AG04450 (cell line): ENCODE measurements at places on chromosomes 12 and 14.
A peak's percentile ranks its signal among the peaks of the same experiment; 100 is the strongest.

- no peak for DNase-seq
Observed at GRCh38 chr14:35416108-35416750, 11.7 kb upstream of the NFKBIA start.

DNA sequence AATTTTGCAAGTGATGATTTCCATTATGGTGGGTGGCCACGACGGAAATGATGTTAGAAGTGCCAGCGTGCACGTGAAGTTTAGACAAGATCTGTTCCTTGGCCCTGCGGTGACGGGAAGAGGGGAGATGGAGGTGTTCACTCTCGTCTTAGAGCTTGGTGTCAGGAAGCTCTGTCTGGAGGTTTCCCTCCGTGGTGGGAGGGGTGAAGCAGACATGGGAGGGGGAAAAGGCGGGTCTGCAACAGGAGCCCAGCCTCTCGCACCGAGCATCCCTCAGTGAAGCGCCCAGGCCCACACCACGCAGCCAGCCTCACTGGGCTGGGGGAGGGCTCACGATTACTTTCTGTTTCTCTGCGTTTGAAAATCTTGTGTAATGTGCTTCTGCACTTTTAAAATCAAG, 26.3 kb downstream of the EML1 start:
- no peak for DNase-seq

DNA sequence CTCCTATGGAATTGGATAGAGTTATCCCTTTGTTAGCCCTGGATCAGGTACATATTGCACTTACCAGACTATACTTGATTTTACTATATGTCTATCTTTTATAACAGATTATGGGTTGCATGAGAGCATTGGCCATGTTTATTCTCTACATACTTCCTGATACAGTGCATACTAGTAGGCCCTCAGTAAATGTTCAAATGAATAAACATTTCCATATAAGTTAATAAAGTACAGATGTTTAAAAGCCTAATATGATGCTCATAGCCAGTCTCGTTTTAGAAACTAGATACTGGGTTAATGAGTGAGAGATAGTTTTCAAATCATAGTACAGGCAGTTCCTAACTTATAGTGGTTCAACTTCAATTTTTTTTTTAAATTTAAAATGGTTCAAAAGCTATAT, 39.5 kb upstream of the TOMM20L start:
- peak; percentile 11 for DNase-seq

DNA sequence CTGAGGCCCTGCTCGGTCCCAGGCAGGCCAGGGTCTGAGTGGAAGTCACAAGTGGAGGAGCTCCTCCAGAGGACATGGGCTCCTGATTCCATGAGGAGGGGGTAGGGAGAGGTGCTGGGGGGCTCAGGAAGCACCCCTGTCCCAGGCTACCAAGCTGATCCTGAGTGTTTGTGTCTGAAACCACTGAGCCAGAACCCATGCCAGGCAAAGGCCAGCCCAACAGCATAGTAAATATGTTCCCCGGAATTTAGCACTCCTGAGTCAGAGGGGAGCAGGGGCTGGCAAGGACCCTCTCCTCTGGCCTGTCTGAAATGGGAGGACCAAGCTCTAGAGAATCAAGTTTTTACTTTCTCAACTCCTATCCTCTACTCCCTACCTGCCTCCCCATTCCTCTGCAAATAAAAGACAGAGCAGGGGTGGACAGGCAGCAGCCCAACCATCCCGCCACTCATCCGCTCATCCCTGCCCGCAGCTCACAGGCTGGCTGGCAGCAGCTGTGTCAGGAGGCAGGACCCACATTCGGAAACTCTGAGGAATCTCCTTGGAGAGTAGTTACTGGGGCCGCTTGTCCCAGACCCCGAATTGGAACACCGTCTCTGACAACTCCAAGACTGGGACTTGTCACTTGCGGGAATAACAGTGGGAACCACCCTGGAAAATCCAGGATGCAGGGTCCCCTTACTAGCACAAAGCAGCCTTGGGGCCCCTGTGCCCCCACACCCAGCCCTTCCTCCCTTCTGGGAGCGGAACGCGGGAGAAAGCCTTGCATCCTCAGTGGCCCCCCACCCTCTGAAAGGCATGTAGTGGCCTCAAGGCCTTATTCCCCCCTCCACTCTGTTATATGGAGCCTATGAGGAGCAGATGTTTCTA, 102.5 kb downstream of the ZFP36L1 start:
- DNase-seq, result no peak

- no peak for DNase-seq
Observed at GRCh38 chr14:71232506-71232905, 325.2 kb downstream of the PCNX1 start.

DNA sequence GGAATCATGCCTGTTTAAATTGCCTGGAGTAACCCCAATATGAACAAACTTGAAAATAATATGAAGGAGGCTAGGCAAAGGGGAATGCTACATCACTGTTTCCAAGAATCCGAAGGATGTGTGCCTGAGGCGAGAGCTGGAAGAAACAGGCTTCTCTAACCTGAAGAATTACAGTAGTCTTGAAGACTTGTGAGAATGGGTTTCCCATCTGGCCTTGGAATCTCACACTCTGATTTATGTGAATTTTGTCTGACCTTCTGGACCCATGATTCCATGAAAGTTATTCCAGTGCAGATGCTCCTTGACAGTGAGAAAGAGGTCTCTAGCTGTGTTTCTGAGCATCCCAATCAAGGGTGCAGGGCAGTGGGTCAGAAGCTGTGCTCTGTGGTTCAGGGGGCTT, 122.1 kb upstream of the PARP11 start:
- no peak for DNase-seq

- no peak for DNase-seq
Observed at GRCh38 chr12:125329239-125330102, 264.2 kb downstream of the AACS start.

DNA sequence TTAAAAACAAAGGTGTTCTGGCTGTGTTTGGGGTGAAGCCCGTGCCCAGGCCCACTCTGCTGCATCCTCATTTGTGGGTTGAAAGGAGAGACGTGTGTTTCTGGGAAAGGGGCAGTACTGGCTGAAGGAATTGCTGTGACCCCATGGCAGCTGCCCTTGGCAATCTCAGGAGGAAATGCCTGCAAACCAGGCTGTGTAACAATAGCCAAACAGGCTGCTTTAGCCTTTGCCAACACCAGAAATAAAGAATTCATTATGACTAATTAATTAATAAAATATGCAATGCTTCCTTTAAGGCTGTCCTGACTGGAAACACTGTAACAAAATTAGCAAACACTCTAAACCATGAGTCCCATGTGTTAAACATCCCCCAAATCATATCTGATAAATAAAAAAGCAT, 53.0 kb upstream of the KRR1 start:
- DNase-seq, result no peak

- DNase-seq, result peak; percentile 8
Observed at GRCh38 chr14:59086241-59086882, 102.1 kb upstream of the DAAM1 start.

GRCh38 chr12:102913453-102914226, 3.4 kb downstream of the PAH start:
- no peak for DNase-seq

GRCh38 chr14:79443602-79444001, 767.7 kb downstream of the DIO2 start:
- no peak for DNase-seq

DNA sequence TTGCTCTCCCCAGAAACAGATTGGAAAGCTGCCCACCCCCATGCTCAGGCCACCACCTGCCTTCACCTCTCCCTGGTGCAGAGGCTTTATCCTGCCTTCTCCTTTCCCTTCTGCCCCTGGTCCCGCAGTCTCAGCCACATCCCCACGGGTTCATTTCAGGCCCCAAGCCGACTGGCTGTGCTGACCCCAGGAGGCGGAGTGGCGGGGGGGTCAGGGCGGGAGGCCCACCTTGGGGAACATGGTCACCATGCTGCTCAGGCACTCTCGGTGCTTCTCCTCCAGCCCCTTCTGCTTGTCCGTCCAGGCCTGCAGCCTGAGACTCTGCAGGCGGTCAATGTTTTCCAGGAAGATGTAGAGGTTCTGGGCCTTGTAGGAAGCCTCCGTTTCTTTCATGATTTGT, 6.9 kb downstream of the FAM186B start:
- no peak for DNase-seq

DNA sequence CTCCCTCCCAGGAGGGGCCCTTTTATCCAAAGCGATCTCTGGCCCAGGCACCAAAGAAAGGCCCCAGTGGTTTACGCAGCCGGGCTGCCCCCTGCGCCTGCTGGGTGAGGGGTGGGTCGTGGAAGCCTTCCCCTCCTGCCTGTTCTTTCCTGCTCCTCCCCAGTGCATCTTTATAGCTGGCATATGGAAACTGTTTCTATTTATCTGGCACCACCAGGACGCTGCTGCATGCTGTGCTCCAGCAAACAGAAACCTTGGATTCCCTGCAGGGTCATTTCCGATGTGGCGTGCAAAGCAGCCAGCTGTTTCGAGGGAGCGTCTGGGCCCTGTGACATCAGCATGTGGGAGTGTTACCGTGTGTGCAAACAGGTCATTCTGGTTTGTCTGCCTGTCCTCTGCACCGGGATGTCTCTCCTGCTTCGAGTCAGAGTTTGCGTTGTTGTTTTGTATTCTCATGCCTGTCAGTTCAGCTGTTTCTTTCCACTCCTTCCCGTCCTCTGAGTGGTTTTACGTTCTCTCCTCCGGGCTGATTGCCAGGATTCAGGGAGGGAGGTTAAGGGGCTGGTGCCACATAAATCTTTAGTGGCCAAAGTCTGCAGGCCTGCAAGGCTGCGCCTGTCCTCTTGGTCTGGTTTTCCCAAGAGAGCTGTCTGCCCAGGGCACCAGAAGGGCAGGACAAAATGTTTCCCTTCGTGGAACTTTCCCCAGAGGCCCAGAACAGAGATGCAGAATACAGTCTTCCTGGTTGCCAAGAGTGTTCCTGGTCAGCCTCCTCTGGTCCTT, 24.6 kb downstream of the TPCN1 start:
- DNase-seq, result peak; percentile 60

- no peak for DNase-seq
Observed at GRCh38 chr14:105861985-105862465, 335.6 kb downstream of the TMEM121 start.

- DNase-seq, result no peak
Observed at GRCh38 chr12:132453361-132454192, 36.4 kb upstream of the FBRSL1 start.

DNA sequence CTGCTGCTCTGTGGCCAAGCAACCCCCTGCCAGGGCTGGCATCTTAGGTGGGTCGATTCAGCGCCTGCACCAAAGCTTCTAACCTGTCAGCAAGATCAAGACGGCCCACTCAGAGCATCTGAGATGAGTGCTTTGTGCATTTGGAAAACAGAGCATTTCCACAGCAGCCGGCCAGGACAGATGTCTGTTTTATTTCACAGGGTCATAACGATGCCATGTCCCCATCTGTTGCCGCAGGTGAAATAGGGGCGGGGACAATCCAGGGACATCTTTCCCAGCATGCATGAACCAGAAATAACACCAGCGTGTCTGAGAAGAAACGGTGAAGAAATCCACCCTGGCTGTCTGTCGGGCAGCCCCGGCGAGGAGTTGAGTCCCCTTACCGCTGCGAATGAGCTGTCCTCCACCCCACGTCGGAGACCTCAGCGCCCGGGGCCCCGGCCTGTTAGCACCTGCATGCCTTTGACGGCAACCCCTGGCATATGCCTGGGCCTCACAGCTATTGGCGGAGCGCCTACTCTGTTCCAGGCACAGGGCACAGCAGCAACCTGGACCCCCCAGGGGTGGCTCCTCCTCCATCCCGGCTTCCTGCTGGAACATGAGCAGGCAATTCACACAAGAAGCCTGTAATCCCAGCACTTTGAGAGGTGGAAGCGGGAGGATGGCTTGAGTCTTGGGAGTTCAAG, 30.6 kb upstream of the ULK1 start:
- no peak for DNase-seq

DNA sequence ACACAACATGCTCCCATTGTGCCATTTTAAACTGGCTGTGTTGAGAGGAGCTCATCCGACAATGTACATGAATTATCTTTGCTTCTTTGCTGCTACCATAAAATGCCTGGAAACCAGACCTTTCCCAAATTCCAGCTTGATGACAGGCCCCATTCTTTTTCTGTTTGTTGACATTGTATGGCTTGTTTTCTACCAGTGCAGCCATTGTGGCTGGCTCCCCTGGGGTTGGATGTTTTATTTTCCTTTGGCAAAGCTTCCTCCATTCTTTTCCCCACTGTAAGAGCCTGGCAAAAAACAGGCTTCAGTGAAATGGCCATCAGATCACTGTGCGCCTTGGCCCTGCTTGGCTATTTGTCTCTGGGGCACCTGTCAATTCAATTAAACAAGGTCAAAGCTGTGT, 532.5 kb downstream of the VRK1 start:
- no peak for DNase-seq

DNA sequence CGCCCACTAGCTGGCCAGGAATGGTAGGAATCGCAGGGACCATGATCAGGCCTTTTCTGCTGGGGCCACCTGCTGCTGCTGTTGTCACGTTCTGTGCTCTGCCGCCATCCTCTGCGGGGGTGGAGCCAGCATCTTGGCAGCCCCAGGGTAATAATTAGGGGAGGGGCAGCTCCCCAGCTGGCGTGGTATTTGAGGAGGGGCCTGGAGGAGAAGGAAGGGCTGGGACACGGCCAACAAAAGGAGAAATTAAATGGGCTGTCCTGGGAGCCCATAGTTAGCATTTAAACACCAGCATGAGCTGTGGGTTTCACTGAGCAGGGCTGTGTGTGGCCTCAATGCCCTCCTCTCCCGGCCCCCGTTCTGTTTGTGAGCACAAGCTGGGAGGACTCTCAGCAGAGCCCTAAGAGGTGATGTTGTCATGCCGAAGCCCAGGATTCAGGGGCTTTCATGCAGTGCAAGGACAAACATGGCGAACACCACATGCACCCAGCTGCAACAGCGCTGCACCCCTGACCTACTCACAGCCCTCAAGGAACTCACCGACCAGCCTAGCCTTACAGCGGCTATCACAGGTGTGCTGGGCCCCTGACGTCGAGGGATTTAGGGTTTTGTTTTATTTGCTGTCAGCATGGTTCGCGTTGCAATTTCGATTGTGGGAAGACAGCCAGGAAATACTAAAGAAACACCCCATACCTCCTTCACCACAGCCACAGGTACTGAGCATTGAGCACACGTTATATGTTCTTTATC, 324.3 kb downstream of the CACNA1C start:
- DNase-seq, result no peak

DNA sequence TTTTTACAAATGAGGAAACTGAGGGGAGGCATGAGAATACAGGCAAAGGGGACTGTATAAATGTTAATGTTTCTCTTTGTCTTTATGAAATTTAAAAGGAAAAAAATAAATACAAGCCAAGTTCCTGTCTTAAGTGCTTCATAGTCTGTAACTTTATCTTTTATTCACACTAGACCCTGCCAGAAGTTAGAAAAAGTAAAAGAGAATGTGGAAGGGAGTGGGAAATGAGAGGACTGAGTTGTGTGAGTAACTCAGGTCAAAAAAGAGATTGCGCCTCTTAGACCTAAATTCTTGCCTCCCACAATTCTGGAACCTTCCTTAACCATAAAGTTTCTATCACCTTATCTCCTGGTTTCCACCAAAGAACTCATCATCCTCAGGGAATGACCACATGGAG, 141.1 kb downstream of the KICS2 start:
- no peak for DNase-seq
